Choroid plexus epithelial cell (primary cell): ENCODE measurements at places on chromosomes 7 and 10.

- DNase-seq, result peak; percentile 73
Observed at GRCh38 chr7:43537765-43538403, 45.0 kb upstream of the STK17A start.

DNA sequence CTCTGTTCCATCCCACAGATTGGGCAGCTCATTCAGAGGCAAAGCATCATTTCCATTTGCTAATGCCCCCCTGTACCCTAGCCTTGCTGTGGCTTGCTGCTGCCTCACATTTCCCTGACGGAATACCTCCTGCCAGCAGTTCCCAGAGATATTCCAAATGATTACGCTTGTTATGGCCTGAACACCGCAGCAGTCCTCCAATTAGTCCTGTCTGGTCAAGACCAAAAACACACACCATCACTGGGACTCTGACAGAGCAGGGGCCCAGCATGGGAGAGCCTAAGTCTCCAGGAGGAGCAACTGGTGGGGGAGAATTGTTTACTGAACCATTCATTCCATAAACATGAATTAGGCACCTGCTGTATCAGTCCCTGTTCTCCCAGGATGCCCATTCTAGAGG lies 6.1 kb downstream of the OGDHL start:
- no peak for DNase-seq

DNA sequence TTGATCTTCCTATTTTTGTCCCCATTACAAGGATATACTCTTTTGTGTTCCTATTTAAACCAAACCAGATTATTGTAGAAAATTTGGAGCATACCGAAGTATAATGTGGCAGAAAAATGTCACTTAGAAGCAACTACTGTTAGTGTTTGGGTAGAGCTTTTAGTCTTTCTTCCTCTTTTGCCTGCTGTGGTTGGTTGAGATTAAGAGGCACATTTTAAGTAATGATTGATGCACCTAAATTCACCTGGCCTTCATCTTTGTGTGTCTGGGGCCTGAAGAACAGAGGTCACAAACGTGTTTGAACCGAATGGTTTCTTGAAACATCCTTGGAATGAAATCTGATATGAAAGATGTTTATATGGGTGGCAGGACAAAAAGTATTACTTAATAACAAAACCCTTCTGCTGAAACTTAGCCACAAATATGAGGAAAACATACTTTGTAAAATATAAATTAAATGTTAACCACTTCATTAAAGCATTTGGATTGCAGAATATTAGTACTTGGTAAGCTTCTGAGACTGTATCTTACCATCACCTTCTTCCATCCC lies 2.6 kb downstream of the BPGM start:
- DNase-seq, result peak; percentile 56

DNA sequence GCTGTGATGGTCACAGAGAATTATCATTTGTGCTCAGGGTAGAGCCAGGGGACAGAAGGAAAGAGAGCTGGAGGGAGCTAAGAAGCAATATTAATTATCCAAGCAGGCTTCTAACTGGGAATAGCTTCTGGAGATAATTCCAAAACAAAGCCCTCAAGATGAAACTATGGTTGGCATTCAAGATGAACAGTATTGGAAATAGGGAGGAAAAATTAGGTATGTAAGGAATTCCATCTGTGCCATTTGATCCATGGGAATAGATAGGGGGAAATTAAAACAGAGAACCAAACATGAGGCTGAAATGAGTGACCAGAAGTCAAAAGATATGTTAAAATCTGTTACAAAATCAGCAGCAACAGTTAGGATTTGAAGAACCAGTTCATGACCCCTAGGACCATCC lies 75.3 kb downstream of the NDUFB2 start:
- no peak for DNase-seq

DNA sequence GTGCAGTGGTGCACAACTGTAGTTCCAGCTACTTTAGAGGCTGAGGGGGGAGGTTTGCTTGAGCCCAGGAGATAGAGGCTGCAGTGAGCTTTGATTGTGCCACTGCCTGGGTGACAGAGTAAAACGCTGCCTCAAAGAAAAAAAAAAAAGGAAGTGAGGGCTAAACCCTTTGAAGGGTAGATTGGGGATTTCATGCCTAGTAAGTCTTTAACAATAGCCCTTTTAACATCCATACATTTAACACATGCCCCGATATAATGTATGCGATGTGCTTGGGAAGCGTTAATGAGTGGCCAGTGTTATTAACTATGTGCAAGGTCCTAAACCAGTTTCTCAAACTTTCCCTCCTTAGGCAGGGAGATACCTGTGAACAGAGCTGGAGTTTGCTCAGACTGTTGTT lies 229.2 kb upstream of the HPS1 start:
- DNase-seq, result no peak

- no peak for DNase-seq
Observed at GRCh38 chr7:101919363-101920115, 102.1 kb downstream of the CUX1 start.
